ENCODE measurements at places on chromosomes 5 and 9.

DNA sequence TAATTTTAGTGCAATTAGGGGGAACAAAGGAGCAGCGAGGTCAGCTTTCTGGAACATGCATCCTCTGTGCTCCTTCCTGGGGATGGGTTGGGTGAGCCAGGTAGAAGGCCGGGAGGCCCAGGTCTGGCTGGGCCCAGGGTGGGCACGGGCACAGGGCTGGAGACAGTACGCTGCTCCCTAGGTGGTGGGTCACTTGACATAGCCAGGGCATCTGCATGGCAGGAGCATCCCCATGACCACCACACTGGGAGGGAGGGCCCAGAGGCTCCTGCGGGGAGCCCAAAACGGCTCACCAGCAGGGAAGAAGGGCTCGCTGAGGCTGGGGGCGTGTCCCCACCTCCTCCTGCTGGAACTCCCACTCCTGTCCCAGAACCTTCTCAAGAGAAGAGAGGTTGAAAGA lies 216.8 kb downstream of the NXNL2 start:
- no peak for DNase-seq

- DNase-seq: no peak
Measured at GRCh38 chr5:140243706-140244250, 59.1 kb downstream of the PFDN1 start.

GRCh38 chr9:75184471-75184870 lies 96.2 kb downstream of the OSTF1 start:
- no peak for DNase-seq

DNA sequence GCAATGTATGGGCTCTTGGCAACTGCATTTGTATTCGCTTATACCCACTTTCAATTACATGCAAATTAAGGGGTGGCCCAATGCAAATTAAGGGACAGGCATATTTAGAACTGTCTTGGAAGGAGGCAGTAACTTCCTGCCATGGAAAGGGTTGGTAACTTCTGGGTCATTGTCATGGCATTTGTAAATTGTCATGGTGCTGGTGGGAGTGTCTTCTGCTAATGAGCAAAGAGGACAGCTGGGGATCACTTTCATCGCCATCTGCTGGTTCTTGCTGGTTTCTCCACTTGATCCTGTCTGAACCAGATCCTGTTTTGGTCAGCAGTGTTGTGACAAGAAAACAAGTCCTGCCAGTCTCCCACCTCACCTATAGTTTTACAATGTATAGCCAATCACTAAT lies 23.3 kb upstream of the UGT3A2 start:
- DNase-seq: no peak

- DNase-seq: no peak
Measured at GRCh38 chr9:136527721-136528710, 17.8 kb downstream of the NOTCH1 start.

DNA sequence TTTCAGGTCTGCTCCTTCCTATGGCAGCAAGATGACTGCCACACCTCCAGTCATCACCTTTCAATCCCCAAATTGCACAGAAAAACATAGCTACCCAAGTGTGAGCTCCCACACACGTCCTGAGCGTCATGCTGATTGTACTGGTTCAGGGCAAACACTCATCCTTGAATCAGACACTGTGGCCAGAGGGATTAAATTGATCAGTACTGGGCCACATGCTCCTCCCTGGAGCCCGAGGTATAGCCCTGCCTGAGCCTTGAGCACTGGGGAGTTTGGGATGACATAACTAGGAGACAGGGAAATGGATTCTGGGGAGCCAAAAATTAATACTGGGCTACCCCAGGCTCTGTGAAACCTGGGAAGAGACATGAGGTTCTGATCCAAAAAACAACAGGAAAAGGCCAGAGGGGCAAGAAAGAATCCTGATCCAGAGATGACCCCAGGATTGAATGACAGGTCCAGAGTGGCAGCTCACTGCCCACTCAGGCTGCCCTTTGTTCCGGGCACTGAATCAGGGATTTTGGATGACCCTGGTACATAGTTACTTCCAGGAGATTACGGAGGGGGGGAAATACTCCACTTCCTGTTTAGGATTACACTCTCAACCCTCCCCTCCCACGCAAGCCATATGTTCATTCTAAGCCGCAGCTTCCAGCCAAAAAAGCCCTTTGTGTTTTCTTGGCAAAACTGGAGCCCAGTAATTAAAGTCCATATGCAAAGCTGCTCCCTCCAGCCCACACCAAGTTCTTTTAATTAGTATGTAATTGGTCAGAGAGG lies 141.6 kb upstream of the SPRY4 start:
- no peak for DNase-seq

- no peak for DNase-seq
Measured at GRCh38 chr5:171874234-171874633, 88.6 kb downstream of the SMIM23 start.

DNA sequence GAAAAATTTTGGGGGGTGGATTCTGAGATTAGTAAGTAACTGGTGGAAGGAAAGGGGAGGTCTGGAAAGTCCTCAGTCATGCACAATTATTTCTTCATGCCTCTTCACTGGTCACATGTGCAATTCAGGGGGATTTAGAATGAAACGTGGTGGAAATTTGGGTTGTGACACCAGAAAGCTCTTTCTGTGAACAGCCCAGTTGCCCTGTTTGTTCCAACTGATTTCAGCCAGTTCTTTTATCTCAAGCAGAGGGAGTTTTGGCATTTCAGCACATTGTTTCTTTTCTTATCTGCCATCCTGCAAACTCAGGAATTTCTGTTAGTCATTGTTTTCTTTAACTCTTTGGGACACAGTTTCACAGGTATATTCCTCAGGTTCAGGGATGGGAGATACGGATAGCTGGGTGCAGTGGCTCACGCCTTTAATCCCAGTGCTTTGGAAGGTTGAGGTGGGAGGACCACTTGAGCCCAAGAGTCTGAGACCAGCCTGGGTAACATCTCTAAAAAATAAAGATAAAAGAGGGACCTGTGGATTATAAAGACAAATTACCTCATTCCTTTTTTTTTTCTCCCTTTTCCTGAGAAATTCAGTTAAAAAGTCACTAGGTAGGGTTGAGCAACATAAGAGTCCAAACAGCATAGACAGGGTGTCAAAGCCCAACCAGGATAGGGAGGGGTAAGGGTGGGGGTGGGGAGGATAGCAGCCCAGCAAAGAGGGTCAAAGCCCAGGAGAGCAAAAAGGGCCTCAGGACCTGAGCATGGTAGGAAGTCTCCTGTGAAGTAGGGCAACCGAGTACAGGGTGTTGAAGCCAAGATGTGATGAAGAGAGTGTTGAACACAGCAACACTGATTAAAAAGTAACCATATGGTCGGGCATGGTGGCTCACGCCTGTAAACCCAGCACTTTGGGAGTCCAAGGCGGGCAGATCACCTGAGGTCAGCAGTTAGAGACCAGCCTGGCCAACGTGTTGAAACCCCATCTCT lies 5.4 kb upstream of the B4GALT1 start:
- no peak for DNase-seq

GRCh38 chr9:106283769-106284168 lies 579.2 kb upstream of the ZNF462 start:
- no peak for DNase-seq

DNA sequence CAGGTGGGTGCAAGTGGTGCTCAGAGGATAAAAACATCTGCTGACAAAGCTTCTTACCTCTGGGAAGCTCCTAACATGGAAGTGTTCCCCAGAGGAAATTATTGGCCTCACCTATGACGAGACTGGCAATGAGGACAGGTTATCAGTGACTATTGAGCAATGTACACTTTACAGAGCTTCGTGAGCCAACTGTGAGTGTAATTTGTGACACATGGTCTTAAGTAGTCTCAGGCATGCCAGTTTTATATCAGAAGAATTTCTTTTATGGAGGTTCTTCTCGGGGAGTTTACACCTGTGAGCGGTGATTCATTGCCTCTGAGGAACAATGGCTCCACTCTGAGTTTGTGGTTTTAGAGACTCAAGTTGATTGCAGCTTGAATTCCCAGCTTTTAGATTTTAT lies 11.3 kb downstream of the ANKDD1B start:
- DNase-seq: no peak

DNA sequence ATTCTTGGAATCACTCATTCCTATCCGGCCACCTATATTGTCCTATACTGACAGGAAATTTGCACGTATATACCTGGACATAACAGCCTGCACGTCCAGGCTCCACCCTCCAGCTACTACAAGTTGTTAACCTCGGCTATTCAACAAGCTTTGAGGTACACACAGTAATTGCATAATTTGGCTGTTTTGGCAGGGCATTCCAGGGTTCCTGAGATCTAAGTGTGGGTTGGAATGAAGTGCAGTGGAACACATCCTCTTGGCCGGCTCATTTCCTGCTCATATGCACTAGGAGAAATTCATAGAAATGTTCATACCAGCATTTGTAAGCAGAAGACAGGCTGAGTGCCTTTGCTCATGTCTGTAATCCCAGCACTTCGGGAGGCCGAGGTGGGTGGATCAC lies 222.3 kb downstream of the FBXL7 start:
- no peak for DNase-seq

DNA sequence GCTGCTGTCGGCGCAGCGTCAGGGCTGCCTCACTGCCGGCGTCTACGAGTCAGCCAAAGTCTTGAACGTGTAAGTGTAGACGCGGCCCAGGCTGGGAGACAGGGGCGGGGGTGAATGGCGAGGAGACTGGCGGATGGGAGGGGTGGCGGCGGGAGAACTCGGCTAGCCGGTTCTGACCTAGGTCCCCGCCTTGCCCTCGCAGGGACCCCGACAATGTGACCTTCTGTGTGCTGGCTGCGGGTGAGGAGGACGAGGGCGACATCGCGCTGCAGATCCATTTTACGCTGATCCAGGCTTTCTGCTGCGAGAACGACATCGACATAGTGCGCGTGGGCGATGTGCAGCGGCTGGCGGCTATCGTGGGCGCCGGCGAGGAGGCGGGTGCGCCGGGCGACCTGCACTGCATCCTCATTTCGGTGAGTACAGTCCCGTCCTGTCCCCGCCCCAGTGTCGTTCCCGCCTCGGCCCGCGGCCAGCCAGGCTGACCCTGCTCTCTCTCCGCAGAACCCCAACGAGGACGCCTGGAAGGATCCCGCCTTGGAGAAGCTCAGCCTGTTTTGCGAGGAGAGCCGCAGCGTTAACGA lies 745 bp downstream of the GADD45G start:
- peak; percentile 30 for DNase-seq

DNA sequence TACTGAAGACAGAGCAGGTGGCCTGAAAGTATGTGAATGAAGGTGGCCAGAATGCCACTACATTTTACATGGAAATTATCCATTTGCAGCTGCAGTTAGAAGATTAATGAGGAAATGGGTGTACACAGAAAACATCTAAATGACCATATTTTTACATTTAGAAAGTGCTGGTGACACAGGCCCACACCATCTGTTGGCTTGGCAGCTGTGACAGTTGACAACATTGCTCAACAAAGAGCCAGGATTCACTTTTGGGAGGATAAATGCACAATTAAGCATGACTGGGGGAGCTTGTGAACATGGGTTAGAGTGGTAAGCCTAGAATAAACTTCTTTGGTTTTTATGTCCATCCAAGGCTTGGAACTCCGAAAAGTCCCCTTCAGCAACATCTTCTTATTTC lies 360.5 kb downstream of the KCTD16 start:
- no peak for DNase-seq

GRCh38 chr5:148932355-148932935 lies 106.0 kb downstream of the ADRB2 start:
- DNase-seq: no peak

DNA sequence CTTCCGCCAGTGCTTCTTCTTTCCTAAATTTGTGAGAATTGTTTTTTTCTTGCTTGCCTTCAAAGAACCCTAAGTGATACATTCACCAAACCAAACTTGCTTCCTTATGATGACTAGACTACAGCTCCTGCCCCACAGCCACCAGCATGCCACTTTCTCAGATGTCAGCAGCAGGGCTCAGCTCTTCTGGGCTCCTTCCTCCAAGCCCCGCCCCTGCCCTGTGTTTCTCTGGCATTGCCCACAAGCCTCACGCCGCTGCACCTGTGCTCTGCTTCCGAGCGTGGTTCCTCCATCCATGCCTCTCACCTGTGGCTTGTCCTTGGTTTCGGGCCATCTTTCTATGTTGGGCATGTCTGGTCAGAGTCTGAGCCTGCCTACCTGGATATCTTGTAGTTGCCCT lies 10.6 kb downstream of the UNC5A start:
- DNase-seq: no peak

DNA sequence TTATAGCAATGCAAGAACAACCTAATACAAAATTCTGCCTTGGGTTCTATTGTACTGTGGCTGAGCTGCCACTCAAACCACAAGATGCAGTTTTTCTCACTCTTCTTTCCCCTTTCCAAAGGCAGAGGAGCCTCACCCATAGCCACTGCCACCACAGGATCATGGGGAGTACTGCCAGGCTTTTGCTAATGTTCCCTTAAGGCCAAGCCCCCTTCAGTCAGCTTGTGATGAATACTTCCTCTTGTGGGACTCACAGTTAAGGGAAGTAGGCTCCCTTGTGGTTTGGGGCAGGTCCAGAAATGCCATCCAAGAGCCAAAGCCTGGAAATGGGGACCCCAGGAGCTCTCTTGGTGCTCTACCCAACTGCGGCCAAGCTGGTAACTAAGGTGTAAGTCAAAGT lies 258.7 kb downstream of the SPATA31D1 start:
- DNase-seq: no peak

DNA sequence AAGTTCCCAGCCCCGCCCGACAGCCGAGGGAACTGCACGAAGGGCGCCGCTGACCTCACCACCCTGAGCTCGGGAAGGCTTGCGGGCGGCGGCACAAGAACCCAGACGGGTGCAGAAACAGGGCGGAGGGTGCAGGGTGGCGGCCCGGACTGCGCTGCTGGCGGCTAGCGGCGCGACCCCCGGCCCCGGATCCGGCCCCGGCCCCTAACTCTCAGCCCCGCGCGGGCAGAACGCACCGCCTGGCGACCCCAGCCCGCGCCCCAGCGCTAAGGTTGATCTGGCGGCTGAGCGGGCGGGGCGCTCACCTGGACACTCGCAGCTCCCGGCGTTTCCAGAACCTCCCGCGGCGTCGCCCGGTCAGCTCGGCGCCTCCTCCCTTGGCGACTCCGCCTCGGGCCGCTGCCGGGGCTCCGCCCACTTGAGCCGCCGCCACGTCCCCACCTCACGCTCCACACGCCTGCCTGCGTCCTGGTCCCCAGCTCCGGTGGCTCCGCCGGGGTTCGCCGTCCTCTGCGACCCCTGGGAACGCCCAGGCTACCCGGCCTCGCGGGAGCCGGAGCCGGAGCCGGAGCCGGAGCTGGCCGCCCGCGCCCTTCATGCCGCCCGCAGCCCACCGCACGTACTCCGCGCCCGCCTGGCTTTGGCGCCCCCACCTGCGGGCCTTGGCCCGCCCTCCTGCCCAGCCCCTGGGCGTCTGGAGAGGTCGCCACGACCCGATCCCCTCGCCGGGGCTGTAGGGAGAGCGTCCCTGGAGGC lies at the start of gene P4HA2:
Gene P4HA2, minus strand, starts transcription at position 369 of the 756 bp plus-strand sequence. CDS start 9,227 bp downstream, outside the sequence.
- DNase-seq: peak; percentile 13

DNA sequence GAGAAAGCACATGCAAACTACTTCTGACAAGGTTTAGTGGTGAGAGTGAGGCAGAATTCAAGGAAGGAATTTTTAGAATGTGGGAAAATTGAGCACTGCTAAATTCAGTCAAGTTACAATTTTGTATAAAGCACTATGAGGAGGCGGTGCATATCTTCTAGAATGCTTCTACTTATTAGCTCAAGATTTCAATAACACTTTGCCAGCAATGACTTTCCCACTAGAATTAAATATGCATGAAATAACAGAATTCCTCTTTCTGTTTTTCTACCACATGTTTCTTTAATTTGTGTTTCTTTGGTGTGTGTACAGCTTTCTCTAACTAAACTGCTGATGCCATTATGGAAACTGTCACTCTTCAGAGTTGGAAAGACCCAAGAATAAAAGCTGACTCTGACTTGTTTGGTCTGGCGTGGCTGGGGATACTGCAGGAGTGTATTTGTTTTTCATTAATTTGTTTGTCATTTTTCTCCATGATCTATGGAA lies 163.5 kb downstream of the ARSB start:
- no peak for DNase-seq
